A673 (cell line): ENCODE measurements at places on chromosomes 2 and 18. TPM values are rescaled to one million over a fixed set of nuclear protein-coding genes. Genes with fewer than 3 reads are reported as not detected.

GRCh38 chr2:100907832-100908231, 87.9 kb downstream of the NPAS2 start:
- DNase-seq: no peak

GRCh38 chr2:50335852-50336251, 696.1 kb downstream of the NRXN1 start:
- no peak for DNase-seq

DNA sequence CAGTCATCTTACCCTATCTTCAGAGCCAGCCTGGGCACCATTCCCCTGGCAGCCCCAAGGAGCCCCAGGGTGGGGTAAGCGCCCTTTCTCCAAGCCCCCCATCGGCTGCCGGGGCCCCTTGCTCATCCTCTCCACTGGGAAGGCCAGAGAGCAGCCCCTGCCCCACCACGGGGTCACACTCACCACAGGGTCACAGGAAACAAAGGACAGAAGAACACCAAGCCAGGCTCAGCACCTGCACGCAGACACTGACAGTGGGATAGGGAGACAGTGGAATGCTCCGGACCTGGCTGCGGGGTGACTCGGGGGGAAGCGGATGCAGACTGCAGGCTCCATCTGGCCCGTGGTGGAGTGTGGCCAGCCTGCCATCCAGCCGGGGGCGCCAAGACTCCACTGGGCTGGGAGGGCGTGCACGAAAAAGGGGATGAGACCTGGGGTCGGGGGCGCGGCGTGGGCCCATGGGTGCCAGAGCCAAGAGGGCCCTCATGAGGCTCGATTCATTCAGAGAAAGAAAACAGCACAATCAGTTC, 21.1 kb downstream of the HDAC4 start:
- DNase-seq: no peak

DNA sequence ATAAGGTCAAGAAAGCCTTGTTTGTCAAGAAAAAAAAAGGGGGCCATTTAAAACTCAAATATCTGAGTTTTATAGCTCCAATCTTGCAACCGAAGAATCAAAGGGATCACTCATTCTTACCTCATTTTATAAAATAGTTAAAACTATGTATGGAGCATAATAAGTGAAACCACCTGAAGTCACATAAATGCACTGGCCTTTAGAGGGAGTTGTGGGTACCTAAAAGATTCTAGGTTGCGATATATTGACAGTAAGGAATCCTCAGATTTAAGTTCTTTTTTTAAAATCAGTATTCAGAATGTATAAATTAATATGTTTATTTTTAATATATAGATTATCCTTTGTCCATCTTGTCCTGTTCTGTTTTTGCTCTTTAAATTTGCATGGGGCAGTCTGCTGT, 3.4 kb downstream of the ARHGAP28 start:
- no peak for DNase-seq

DNA sequence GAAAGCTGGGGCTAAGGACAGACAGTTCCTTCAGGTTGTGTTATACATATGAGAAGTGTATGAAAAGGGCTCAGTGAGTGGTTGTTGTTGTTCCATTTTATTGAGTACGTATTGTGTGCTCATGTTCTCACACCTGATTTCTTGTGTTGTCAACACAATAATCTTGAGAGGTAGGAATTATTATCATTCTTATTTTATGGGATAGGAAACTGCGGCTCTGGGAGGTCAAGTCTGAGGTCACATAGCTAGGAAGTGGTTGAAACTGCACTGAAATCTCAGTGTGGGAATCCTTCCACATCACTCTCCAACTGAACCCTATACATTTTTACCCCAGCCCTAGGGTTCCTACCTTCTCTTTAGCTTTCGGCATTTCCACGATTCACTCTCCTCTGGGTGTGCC, 124.2 kb upstream of the CXCR4 start:
- DNase-seq: no peak

GRCh38 chr18:73099759-73100158, 232.0 kb upstream of the NETO1 start:
- no peak for DNase-seq

The HOXD8 gene
- total RNA-seq: 56.8 and 61.9 TPM in 2 replicates

The PCARE gene
- total RNA-seq: not detected in 2 replicates
